ENCODE measurements at places on chromosomes 1 and 21. TPM values are rescaled to one million over a fixed set of nuclear protein-coding genes. Genes with fewer than 3 reads are reported as not detected.

GRCh38 chr1:1274299-1274930 is 761 bp upstream of the UBE2J2 start:
- DNase-seq = no peak

- no peak for DNase-seq
Measured at GRCh38 chr21:17351766-17352165, 161.1 kb upstream of the CXADR start.

GRCh38 chr21:33762803-33763581 is 120.7 kb downstream of the ITSN1 start:
- DNase-seq = no peak

GRCh38 chr1:36657826-36658225 is 175.1 kb upstream of the CSF3R start:
- no peak for DNase-seq

DNA sequence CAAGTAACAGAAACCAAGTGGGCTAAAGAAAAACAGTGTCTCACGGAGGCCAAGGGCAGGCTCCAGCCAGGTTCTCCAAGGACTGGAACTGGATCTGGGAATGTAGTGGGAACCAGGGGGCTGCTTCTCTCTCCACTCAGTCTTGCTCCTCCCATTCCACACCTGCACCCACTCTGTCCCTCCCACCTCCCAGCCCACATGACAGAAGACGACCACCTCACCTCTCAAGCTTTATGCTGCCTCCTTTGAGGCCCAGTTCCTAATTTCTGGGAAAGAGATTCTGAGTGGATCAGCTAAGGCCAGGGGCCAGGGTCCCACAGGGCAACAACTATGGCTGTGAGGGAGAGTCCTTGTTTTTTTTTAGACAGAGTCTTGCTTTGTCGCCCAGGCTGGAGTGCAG is 18.8 kb upstream of the CEP85 start:
- no peak for DNase-seq

- no peak for DNase-seq
Measured at GRCh38 chr1:162151900-162152829, 82.7 kb downstream of the NOS1AP start.

GRCh38 chr1:155706139-155706538 is 17.2 kb downstream of the DAP3 start:
- DNase-seq = no peak

DNA sequence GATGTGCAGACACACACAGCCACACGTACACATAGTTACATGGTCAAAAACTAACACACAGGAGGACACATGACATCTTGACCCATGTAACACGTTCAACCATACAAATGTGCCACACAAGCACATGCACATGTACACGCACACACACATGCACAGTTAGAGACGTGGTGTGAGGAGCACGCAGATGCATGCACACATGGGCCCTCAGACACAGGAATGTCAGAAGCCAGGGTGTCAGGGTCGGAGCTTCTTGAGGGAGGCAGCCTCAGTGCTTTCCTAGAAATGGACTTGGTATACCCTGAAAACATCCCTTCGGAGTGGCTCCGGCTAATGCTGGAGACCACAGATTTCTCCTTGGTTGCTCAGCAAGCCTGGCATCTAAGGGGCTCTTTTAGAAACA is 114.3 kb downstream of the DMRTB1 start:
- DNase-seq = no peak

- DNase-seq = no peak
Measured at GRCh38 chr21:46532080-46532479, 72.8 kb downstream of the S100B start.

GRCh38 chr1:85283475-85284199 is 7.2 kb upstream of the BCL10 start:
- DNase-seq = peak; percentile 87

DNA sequence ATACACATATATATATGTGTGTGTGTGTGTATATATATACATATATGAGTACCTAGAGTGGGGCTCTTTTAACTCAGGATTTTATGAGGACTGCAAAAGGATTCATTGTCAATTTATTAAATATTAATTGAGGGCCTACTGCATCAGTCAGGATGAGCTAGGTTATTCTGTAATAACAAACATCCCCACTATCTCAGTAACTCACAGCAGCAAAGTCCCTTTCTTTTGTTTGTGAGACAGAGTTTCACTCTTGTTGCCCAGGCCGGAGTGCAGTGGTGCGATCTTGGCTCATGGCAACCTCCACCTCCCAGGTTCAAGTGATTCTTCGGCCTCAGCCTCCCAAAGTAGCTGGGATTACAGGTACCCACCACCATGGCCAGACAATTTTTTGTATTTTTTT is 63.8 kb upstream of the FAM20B start:
- no peak for DNase-seq

DNA sequence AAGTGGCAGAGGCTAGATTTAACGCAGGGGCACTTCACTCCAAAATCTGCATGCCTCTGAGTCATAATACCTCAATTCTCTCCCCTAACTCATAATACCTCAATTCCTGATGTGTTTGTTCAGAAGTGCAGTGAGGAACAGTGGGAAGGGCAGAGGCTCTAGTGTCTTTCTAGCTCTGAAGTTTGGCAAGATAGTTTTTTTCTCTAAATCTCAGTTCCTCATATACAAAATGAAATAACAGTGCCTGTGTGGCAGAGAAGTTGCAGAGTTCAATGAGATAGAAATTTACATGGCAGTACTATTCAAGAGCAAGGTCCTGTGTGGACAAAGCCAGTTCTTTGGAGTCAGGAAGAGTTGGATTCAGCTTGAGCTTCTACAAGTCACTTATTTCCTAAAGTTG is 9.8 kb downstream of the JUN start:
- no peak for DNase-seq

DNA sequence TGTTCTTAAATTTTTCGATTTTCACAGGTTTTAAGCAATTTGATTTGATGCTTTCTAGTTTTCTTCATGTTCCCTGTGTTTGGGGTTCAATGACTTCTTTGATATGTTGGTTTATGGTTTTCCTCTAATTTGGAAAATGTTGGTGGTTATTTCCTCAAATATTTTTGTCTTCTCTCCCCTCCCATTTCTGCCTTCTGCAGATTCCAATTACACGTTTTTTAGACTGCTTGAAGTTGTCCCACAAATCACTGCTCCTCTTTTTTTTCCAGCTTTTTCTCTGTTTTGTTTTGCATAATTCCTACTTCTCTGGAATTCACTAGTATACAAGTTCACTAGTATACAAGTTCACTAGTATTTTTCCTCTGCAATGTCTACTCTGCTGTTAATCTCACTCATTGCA is 61.3 kb downstream of the FAF1 start:
- DNase-seq = no peak

DNA sequence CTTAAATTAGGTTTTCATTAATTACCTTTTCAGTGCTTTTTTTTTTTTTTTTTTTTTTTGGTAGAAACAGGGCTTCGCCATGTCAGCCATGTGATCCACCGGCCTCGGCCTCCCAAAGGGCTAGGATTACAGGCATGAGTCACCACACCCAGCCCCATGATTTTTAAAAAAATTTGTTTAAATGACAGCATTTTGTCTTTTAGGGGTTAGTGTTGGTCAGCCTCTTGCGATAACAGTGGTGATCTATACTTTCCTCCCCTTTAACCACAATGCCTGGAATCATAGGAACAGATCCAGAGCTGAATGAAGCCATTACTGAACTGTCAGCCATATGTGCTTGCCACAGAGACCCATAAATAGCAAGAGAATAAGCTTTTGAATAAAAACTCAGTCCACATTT is 73.9 kb downstream of the CACHD1 start:
- no peak for DNase-seq

DNA sequence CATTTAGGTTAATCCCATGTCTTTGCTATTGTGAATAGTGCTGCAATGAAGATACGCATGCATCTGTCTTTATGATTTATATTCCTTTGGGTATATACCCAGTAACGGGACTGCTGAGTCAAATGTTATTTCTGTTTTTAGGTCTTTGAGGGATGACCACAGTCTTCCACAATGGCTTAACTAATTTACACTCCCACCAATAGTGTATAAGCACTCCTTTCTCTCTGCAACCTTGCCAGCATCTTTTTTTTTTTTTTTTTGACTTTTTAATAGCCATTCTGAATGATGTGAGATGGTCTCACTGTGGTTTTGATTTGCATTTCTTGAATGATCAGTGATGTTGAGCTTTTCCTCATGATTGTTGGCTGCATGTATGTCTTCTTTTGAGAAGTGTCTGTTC is 33.5 kb downstream of the ASH1L start:
- no peak for DNase-seq

- DNase-seq = no peak
Measured at GRCh38 chr1:65412984-65413375, 7.5 kb upstream of the LEPR start.

GRCh38 chr21:46024141-46024540 is 42.6 kb downstream of the COL6A1 start:
- DNase-seq = no peak

- no peak for DNase-seq
Measured at GRCh38 chr21:43777953-43778352, 1.8 kb upstream of the CSTB start.

- DNase-seq = peak; percentile 58
Measured at GRCh38 chr1:209805341-209805781, 581 bp downstream of the IRF6 start.

DNA sequence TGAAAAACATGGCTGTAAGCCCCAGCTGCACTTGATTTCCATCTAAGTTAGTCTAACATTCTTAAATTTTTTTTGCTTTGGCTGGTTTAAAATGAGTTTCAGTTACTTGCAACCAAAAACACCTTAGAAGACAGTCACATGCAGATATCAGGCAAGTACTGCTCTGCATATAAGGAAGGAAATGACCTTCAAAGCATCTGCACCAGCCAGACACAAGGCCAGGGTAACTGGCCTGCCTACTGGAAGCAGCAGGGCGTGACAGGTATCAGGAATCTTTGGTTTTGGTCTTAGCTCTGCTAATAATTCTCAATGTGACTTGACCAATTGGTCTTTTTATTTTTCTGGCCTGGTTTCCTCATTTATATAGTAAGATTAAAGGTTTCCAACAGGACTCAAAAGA is 33.5 kb downstream of the SCYL3 start:
- DNase-seq = no peak

PRRX1 gene
- total RNA-seq = 3.9 TPM

ZNF644 gene
- 74.2 TPM for total RNA-seq

OVAAL gene
- total RNA-seq = not detected

RRP1 gene
- 16.3 TPM for total RNA-seq

ALPL gene
- 0.82 TPM for total RNA-seq

GJB3 gene
- 6.1 TPM for total RNA-seq

CTSE gene
- 6.5 TPM for total RNA-seq

KAZN gene
- 21.9 TPM for total RNA-seq

SPATC1L gene
- 4.6 TPM for total RNA-seq

AK2 gene
- 228 TPM for total RNA-seq

ANKRD13C gene
- total RNA-seq = 20.8 TPM

AIRE gene
- 0.16 TPM for total RNA-seq

AMY1C gene
- not detected for total RNA-seq

KCNJ9 gene
- total RNA-seq = 0.47 TPM

SMAP2 gene
- total RNA-seq = 35.6 TPM

ALX3 gene
- total RNA-seq = not detected

SLC5A9 gene
- total RNA-seq = 2.4 TPM

Measured in mucosa of descending colon (tissue), 3 donors.